Fibroblast of mammary gland (primary cell): ENCODE measurements at places on chromosomes 2 and 18.
A peak's percentile ranks its signal among the peaks of the same experiment; 100 is the strongest.

GRCh38 chr2:109062859-109063700 is 65.9 kb upstream of the SH3RF3 start:
- no peak for DNase-seq

- DNase-seq: no peak
Observed at GRCh38 chr2:127379712-127380355, 7.9 kb downstream of the MAP3K2 start.

- peak; percentile 59 for DNase-seq
Observed at GRCh38 chr2:42839809-42840501, 47.6 kb upstream of the HAAO start.

GRCh38 chr2:155318710-155319109 is 620.2 kb downstream of the KCNJ3 start:
- no peak for DNase-seq

- no peak for DNase-seq
Observed at GRCh38 chr2:235978022-235978421, 190.2 kb downstream of the GBX2 start.

DNA sequence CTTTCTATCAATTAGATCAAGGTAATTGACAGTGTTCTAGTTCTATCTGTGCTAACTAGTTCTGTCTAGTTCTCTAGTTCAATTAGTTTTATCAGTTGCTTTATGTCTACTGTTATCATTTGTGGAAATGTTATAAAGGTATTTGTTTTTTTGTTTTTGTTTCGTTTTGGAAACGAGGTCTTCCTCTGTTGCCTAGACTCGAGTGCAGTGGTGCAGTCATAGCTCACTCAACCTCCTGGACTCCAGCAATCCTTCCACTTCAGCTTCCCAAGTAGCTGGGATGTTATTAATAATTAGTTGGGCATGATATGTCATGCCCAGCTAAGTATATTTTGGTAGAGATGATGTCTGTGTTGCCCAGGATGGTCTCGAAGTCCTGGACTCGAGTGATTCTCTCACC is 1682.8 kb upstream of the LRRTM1 start:
- DNase-seq: no peak

- DNase-seq: peak; percentile 60
Observed at GRCh38 chr18:79378536-79379250, 17.0 kb upstream of the NFATC1 start.
